ENCODE measurements at places on chromosomes 4 and X.

- no peak for DNase-seq
Observed at GRCh38 chr4:7034262-7035081, 8.7 kb upstream of the TADA2B start.

- no peak for DNase-seq
Observed at GRCh38 chr4:86344127-86344526, 15.7 kb downstream of the MAPK10 start.

DNA sequence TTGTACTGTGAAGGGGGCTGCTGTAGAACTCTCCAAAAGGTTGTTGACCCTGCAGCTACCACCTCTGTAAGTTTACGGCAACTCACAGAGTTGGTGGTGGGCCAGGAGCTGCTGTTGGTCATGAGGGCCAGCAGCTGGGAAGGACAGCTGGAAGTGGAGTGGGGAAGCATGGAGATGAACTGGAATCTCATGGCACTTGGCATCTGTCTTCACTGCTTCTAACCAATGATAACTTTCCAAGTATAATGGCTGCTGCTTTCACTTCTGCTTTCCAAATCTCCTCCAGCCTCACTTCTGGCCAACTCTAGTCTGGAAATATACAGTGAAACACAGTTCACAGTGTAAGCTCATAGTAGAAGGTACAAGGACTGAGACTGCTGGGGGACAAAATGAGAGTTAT lies 126.5 kb upstream of the INTU start:
- no peak for DNase-seq

- no peak for DNase-seq
Observed at GRCh38 chr4:139696491-139696890, 30.9 kb downstream of the MGST2 start.

DNA sequence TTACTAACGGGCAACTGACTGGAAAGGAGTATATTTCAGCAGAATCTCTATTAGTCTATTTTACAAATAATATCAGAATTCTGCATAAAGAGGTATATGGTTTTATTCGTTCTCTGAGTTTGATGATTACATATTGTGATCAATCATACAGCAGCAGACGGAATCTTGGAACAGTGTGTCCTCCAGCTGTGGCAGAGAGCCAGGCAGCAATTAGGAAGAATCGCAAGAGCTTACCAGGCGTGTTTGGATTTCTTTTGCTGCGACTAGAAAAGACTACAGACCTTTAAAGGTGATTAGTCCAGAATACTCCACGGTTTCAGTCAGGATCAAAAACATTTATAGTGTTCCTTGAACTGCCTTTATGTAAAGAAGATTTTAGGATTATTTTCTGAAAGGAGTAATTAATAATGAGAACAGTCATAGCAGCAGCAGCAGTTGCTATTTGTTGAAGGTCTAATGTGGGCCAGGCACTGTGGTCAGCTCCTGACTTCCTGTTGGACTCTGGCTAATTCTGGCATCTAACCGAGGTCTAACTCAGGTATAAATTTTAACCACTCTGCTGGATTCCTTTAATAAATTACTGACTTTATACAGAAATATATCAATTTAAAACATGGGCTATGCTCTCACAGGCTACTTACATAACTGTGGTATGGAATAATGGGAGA lies 225.3 kb upstream of the CXorf66 start:
- no peak for DNase-seq

- peak; percentile 80 for DNase-seq
Observed at GRCh38 chr4:156298230-156298629, 344.6 kb upstream of the CTSO start.

Data from AG09309 (cell line).